M059J (cell line): ENCODE measurements at places on chromosomes 4 and X.
A peak's percentile ranks its signal among the peaks of the same experiment; 100 is the strongest.

DNA sequence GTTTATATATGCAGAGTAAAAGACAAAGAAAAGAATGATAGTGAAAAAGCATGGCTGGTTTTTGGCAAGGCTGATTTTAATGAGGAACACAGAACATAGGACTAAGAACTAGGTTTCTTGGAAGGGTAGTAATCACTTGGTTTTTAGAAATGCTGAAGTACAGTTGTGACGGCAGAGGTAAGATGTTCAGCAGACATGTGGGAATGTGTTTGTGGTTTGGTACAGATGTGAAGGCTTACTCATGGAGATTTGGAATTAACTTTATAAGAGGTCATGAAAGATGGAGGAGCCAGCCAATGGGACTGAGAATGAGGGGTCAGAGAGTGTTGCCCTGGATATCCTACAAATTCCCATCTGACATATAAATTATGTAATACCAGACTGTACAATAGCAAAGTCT lies 243.6 kb downstream of the NPFFR2 start:
- DNase-seq = no peak

DNA sequence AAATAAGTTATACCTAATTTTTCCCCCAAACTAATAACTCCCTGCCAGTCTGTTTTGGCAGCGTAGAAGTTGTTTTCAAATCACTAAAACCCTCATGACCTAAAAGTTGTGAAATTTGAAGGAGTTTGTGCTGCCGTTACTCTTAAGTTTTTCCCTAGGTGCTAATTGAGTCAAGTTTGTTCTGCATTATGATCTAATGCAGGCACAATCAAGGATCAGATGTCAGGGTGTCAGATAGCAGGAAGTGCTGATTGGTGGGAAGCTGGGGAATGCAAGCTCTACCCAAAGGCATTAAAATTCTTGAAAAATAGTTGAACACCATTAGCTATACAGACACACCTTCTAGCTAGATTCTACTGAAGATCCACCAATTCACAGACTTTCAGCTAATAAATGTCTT lies 51.9 kb downstream of the ARX start:
- no peak for DNase-seq

DNA sequence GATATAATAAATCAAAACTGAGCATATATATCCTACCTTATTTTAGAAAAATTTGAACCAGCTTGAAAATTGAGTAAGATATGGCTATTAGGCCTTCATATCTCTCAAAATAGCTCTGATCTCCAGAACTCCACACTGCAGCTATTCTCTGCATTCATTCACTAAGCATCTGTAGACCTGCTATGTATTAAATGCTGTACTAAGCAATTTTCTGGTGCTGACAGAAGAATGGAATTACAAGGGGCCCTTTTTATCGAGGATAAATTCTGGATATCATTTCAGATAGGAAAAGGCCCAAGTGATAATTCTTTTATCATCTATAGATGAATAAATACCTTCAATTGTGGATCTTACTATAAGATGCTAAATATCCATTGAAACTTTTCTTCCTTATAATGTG lies 1.9 kb downstream of the THAP6 start:
- no peak for DNase-seq

DNA sequence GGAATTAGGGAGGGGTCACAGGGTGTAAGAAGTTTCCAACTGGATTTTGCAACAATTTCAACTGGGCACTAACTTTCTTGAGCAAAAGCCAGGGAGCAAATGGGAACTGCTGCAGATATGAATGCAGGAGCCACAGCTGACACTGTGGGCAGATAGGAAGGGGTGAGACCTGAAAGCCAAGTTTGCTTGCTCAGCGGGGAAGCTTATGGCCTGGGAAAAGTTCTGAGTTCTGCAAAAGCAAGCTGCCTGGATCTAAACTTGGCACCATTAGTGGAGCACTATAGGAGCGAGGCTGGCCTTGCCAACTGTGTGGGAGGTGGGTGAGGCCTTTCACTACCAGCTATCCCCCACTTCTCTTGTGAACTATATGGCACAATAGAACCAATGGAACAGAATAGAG lies 11.1 kb downstream of the CYSLTR1 start:
- DNase-seq = no peak

- DNase-seq = no peak
Measured at GRCh38 chrX:85859426-85859825, 187.9 kb downstream of the CHM start.

GRCh38 chrX:80511969-80512760 lies 91.9 kb downstream of the TENT5D start:
- peak; percentile 1 for DNase-seq

DNA sequence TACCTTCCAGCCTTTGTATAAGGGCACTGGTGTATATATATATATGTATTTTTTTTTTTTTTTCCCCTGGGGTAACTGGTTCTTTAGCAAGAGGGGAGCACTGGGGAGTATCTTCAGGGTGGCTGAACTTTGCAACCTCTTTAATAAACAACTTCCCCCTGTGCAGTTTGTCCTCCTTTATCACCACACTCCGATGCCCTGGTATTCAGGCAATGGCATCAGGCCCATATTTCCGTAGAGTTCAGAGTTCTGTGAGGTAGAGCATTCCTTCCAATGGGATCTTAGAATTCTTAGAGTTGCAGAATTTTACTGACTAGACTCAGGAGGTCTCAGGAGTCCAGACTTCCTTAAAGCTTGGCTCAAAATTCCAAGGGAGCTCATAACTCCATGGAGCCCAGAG lies 24.6 kb downstream of the NYX start:
- no peak for DNase-seq

GRCh38 chr4:38832206-38832605 lies 24.4 kb downstream of the TLR6 start:
- DNase-seq = peak; percentile 18

DNA sequence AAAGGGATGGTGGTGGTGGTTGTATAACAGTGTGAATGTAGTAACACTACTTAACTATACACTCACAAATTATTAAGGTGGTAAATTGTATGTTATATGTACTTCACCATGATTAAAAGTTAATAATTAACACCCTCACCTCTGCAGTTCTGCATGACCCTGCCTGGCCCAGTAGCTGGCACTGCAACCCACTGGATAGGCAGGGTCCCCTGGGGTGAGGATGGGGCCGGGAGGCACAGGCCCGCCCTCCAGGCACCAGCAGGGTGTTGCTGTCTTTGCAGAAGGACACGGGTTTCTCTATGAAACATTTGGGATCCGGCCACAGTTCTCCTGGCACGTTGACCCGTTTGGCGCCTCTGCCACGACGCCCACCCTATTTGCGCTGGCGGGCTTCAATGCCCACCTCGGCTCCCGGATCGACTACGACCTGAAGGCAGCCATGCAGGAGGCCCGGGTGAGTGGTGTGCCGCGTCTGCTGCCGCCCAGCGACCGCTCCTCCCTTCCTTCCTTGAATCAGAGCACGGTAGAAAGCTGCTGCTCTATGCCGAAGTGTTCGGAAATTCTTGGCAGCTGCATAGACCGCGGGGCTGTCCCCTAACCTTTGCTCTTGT lies 11.8 kb downstream of the MAN2B2 start:
- no peak for DNase-seq

GRCh38 chr4:55819634-55820033 lies at the start of gene EXOC1L:
EXOC1L (plus strand) TSS chr4:55819790; CDS start chr4:55820027, 237 bp downstream.
- peak; percentile 18 for DNase-seq

GRCh38 chr4:7804756-7805385 lies 134.8 kb downstream of the AFAP1 start:
- no peak for DNase-seq

- no peak for DNase-seq
Measured at GRCh38 chr4:3479358-3480101, 16.4 kb downstream of the DOK7 start.

DNA sequence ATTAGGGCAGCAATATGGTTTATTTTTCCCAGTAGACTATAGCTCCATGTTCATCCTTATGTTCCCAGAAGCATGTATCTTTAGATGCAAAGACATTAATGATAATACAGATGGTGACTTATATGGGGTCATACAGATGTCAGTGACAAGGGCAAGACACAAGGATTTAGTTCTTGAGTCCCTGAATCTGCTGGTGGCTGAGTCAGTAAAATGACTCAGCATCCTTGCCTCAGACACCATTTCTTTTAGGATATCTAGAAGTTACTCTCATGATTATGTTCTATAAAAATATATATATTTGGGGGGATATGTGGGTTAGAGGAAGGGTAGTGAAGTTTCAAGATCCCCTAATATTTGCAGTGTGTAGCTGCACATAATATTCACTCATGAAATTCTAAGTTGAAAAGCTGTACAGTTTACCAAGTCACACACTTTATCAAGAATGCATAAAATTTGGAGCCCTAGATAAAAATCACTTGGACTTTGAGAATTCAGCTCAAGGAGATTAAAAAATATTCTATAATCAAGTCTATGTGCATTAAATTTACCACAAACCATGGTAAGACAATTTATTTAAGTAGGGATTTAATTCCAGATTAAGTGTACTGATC lies 101.9 kb downstream of the LNX1 start:
- DNase-seq = peak; percentile 63

DNA sequence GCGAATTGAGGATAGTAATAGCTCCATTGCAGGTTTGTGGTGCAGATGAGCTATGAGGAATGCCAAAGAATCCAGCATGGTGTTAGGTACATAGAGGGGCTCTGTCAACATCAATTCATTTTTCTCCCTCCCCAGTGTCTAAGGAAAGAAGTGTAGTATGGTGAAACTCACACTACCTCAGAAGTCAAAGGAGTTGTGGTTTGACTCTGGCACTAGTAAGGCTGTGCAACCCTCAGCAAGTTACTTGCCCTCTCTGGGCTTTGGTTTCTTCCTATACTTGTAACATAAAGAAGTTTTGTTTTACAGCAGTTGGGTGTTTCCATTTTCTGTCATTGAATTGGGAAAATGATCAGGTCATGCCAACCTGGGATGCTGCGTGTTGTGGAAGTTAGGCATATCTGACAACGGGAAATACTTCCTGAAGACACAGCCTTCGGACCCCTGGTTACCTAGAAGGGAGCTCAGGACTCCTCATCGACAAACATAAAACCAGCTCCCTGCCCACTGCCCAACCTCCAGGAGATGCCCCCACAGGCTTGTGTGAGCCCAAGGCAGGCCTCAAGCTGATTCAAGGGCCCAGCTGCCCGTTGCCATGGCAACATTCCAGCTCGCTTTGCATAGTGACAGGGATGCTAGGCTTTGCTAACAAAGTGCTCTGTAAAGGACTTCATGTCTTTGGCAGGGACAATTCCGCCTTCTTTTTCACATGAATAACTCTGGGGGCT lies 71.4 kb downstream of the RTL5 start:
- peak; percentile 32 for DNase-seq

DNA sequence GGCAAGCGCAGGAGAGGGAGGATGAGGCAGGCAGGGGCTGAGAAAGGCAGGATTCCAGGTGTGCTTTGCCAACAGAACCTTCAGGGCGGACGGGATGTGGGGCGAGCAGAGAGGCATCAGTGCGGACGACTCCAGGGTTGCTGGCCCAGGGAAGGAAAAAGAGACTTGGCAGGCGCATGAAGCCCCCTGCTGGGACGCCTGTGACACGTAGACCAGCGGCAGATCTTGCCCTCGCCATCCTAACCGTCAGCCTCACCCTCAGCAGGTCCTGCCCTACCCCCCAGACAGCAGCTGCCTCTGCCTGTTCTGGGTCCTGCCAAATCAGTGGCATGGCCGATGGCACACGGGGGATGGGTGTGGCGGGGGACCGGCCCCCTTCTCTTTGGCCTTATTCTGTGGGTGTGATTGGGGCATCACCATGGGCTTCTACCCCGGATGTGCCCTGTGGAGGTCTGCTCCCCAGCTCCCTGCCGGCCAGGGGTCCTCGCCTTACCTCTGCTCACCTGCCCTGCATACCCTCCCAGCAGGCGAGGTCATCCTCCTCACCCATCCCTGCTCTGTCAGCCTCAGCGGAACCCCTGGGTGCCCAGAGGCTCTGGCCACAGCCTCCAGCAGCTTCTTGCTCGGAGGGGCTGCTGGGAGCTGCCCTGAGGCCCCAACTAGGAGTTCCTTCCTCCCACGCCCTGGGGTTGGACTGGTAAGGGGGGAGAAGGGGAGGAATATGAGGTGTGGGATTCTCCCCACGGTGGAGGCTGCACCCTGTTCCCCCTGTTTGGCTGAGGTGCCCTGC lies 2.9 kb upstream of the SH3BP2 start:
- no peak for DNase-seq

- DNase-seq = peak; percentile 29
Measured at GRCh38 chr4:100895556-100896197, 377.9 kb upstream of the EMCN start.

DNA sequence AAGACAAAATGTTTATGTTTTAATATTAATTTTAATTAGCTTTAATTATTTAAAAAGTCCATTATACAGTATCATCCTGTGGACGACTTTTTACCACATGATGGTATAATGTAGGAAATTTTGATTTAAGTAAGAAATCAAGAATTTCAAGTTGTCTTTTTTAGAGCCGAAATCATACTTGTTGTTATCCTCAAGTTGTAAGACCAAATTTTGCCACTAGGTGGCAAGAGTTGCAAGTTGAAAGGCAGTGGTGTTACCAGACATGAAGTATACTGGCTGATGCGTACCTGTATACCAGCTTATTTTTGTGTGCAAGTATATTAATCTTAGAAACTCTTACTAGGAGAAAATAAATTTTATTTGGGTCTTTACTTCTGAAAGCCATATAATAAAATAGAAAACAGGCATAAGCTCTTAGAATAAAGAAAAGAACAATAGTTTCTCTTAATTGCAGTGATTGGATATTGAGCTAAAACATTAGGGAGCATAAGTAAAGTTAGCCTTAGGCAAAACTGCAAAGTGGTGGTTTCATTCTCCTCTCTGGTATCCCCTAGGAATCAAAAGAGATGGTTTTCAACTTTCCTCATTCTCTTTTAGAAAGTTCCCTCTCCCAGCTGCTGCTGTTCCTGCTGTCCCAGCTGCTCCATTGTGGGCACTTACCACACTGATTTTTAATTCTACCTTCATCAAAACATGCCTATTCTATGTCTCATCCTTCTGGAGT lies 118.0 kb upstream of the WDFY3 start:
- DNase-seq = peak; percentile 65

GRCh38 chr4:186146458-186146857 lies 42.0 kb downstream of the FAM149A start:
- no peak for DNase-seq

GRCh38 chrX:107199491-107199890 lies 6.7 kb downstream of the NUP62CL start:
- DNase-seq = no peak

- DNase-seq = no peak
Measured at GRCh38 chr4:88952081-88952480, 104.9 kb downstream of the FAM13A start.

DNA sequence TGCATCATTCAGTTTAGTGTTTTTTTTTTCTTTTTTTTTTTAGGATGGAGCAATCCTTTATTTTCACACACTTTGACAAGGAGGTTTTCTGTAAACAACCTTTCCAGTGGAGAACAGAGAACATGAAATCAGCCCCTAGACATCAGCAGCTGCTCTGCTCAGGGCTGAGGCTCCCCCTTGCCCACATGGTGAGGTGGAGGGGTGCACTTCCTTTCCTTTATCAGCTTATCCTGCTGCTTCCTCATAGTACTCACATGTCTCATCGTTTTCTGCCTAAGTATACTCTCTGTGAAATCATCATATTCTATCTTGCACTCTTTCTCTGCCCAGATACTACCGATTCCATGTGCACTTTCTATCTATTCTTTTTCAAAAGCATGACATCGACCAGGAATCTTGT lies 47.6 kb upstream of the PRSS12 start:
- DNase-seq = no peak

GRCh38 chr4:74114234-74114633 lies 15.2 kb upstream of the CXCL2 start:
- DNase-seq = peak; percentile 94

GRCh38 chr4:77443941-77444340 lies 161.7 kb upstream of the CXCL13 start:
- no peak for DNase-seq

- peak; percentile 31 for DNase-seq
Measured at GRCh38 chr4:100169491-100170485, 20.5 kb downstream of the DDIT4L start.
